ENCODE measurements at places on chromosomes 2 and 18.

- DNase-seq = no peak
Measured at GRCh38 chr2:196466581-196466980, 172.9 kb upstream of the CCDC150 start.

- DNase-seq = no peak
Measured at GRCh38 chr2:8152392-8153257, 529.2 kb upstream of the ID2 start.

DNA sequence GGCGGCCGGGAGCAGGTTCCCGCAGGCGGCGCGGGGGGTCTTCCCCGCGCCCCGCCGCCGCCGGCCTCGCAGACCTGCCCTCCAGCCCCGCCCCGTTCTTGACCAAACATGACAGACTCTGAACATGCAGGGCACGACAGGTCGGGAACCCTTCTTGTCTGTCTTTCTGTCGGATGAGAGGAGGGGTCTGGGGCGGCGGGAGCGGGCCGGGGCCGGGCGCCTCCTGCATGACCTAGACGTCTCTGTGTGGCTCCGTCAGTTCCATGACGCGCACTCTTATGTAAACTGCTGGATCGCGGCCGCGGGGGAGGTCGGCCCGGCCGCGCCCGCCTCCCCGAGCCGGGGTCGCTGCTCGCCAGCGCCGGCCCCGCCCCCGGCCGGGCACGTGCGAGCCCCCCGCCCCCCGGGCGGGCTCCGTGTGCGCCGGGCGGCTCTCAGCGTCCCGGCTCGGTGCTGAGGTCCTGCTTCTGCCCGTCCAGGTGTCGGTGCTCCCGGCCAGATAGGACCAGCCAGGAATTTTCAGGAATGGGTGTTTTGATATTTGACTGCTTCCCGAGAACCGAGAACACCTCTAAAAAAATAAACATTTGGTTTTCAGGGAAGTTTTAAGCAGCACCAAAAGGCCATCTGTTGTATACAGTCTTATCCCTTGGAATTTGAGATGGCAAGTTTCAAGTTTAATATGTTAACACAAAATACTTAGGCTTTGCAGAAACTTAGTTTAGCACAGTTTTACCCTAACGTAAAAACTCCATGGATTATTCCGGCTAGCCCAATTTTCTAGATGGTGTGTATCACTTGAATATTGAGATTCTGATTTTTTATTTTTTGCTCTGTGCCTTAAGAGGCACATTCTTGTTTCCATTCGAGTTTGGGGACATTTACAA, 733 bp downstream of the ZC3H6 start:
- DNase-seq = peak; percentile 84

DNA sequence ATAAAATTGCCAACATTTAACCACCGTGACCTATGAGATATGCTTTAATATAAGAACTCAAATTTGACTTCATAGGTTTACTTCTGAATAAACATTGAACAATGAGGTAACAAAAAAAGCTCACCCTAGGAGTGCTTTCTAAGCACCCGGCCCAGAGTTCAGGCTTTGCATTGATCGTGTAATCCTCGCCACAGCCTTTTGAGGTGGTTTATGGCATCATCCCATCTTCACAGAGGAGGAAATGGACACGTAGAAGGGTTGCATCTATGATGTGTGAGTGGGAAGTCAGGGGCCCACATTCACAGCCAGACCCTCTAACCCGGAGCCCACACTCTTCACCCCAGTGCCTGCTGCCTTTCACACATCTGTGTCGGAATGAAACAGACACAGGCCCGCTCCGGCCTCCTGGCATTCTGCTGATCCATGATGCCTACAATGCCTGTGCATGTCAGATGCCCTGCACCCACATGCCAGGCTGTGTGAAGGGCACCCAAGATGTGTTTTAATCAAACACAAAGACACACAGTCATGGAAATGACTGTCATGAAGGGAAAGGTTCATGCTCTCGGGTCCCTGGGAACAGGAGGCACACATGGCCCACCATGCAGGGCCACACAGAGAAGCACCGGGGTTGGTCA, 48.6 kb upstream of the RPL31 start:
- DNase-seq = no peak

DNA sequence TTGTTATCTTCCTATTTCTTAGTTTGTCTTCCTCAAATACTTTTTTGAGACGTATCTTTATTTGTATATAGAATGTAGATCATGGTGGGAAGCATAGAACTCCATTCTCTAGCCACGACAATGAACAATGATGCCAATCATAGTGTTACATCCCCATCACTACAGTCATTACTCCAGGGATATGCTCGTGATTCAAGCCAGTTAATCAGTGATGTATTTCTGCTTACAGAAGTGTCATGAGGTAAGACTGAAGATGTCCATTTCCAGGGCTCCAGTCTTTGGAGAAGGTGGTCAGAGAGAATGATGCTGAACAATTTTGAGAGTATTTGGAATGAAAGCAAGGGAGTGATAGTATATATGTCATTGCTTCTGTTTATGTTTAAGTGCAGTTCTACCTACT, 777.2 kb upstream of the TMEFF2 start:
- no peak for DNase-seq

DNA sequence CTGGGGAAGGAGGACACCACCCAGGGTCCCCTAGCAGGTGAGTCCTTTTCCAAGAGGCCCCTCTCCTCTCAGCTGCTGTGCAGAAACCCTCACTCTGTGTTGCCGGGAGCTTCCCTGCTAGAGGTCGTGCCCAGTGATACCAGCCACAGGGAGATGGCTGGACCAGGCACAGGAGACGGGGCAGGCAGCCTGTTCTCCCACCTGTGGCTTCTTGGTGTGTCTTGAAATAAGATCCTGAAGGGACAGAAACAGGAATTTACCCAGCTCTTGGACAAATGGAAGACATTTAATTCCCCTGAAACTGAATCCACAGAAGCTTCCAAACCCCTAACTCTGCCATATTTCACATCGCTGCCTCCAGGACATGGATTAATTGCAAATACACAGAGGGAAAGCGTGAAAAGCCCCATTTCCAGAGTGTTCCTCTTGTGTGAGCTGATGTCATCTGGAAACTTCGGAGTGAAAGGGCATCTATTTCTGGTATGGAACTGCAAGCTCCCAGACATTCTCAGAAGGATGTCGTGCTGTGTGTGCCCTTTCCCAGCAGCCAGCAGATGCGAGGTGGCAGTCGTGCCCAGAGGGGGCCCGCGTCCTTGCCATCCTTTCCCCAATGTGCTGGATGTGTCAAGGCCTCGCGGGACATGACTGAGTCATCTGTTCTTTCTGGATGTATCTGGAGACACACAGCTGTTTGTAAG, 177.7 kb downstream of the SEPTIN10 start:
- peak; percentile 71 for DNase-seq

- no peak for DNase-seq
Measured at GRCh38 chr2:70988151-70988550, 6.5 kb downstream of the TEX261 start.

DNA sequence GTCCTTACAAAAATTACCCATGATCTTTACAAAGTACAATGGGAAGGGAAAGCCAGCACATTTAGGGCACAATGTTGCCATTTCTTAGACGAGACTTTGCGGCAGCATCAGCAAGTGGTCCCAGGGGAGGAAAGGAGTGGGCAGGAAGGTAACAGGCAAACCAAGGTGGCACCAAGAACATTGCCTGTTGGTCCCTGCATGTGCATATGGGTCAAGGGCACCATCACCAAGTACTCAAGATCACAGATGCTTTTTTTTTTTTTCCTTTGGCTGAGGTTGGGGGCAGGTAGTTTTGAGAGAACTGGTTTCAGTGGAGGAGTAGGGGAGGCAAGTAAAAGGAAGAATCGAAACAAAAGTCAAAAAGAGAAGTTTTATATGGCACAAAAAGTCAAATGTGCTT, 752 bp upstream of the CYTIP start:
- DNase-seq = no peak

DNA sequence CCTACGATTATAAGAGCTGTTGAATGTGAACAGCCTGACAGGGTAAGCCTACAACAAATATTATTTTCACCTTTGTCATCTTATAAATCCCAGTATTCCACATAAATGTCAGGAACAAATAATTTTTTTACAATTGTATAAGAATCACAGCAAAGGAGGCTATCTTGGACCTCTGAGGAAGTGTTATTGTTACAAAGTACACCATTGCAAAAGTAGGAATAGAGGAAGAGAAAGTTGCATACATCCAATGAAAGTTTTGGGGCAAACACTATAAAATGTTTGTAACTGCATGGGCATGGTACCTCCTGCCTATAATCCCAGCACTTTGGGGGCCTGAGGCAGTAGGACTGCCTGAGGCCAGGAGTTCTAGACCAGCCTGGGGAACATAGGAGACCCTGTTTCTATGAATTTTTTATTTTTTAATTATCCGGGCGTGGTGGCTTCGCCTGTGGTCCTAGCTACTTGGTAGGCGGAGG, 715 bp upstream of the MEMO1 start:
- DNase-seq = no peak

- no peak for DNase-seq
Measured at GRCh38 chr2:215019521-215020145, 118.8 kb downstream of the ABCA12 start.

GRCh38 chr18:57579934-57580333, 6.6 kb downstream of the FECH start:
- no peak for DNase-seq

GRCh38 chr2:225296951-225297350, 102.6 kb upstream of the NYAP2 start:
- DNase-seq = no peak

GRCh38 chr2:33370636-33371265, 105.7 kb upstream of the RASGRP3 start:
- no peak for DNase-seq

GRCh38 chr2:241340631-241341163, 15.4 kb upstream of the FARP2 start:
- no peak for DNase-seq

DNA sequence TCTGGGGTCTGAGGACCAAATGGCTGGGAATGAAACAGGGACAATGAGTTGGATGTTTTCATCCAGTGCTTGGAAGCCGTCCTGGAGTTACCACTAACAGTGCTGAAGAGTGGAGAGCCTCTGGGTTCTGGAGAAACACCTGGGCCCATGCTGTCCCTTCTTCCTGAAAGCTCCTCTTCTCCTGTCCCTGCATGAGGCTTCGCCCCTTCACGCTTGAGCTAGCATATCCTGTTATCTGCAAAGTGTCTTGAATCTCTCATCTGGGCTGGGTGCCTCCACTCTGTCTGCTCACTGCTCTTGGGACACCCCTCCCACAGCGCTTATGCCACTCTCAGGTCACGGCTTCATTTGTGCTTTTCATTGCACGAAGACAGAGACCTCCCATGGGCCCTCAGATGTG, 154.5 kb downstream of the MYCN start:
- DNase-seq = no peak

DNA sequence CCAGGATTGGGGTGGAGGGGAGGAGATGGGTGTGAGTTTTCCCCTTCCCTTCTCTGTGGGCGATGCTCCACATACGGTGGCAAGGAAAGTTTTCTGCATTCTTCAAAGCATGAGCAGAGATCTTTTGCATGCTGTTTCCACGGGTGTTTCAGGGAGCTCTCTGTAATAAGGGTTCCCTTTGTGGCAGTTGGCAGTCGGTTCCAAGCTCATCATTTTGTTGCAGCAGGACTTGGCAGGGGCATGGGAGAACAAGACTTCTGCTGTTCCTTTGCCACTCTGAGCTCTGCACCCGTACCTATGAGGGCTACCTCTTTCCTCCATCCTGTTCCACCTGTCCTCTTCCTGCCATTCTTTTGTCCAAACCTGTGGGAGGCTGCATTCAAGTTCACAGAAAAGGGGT, 71.3 kb upstream of the SPRED2 start:
- DNase-seq = no peak

DNA sequence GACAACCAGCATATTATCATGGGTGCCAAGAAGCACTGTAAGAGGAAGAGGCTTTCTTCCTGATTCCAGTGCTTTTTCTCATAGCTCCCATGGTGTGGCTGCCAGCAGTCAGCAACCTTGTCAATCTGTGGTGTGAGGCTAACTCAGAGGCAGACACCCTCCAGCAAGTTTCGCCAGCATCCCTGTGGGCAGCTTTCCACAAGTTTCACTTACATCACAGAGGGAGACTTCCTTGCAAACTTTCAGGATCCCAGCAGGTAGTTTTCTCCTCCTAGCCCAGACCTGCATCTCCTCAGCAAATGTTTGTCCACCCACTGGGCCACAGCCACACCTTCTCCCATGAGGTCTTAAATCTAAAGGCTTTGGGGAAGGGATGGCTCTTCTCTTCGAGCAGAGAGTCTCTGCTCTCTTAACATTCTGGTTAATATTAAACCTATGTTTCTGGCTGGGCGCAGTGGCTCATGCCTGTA, 9.1 kb downstream of the DNAH7 start:
- no peak for DNase-seq

- DNase-seq = peak; percentile 12
Measured at GRCh38 chr18:45291621-45292615, 323.4 kb upstream of the SLC14A2 start.

DNA sequence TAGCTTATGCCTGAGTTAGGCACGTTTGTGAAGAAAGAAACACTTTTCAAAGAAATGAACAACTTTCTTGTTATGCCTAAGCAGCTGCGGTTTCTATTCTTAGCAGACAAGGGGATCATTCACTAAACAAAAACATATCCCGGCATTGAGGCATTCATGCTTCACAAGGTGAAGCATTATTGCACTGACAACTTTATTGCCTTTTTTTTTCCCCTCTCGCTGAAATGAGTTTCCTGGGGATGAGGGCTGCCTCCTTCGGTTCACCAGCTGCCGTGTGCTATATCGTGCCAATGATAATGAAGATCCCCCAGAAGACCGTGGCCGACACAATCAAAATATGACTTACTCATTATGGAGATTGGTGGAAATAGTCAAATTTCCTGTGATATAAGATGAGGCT, 288.2 kb upstream of the ST6GAL2 start:
- no peak for DNase-seq

DNA sequence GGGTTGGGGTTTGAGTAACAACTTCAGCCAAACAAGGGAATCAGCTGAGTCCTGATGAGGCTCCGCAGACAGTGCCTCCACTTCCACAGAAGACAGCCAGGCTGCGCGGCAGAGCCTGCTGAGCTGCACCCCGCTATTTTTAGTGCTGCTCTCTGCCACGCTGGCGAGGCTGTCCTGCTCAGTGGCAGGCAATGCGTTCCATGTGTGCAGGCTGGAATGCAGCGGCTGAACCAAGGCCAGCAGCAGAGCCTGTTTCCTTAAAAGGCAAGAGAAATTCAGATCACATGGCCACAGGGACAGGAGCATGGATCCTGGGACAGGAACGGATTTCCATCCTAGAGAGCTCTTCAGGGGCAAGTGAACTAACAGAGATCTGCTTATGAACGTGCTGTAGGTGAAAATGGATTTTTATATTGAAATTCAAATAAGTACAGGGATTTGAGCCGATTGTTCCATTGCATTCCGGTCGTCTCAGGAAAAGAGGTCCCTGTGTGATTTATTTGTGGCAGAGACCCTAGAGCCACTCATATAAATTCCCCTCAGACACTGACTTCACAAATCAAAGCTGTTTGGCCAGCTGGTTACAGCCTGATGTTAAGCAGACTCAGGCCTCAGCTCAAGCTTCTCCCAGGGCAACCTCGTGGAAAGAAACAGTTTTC, 98.7 kb downstream of the COL6A3 start:
- DNase-seq = peak; percentile 99

DNA sequence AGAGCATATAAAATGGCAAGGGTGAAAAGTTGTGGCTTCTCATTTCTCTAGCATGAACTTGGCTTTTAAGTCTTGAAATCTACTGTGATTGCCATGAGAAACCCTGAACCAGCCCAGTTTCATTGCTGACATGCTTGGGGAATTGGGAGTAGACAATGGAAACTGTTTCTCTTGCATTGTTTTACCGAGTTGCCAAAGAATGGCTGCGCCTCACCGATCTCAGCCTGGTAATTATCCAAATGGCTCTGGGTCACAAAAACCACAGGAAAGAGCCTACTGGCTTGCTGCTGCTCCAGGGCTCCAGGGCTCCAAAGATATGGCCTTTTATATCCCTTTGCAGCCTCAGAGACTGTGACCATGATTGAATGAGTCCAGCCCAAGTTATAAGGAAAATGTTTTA, 310.4 kb upstream of the NT5C1B start:
- DNase-seq = no peak

Measured in EH (cell line).